ENCODE measurements at places on chromosomes 5 and 9.

DNA sequence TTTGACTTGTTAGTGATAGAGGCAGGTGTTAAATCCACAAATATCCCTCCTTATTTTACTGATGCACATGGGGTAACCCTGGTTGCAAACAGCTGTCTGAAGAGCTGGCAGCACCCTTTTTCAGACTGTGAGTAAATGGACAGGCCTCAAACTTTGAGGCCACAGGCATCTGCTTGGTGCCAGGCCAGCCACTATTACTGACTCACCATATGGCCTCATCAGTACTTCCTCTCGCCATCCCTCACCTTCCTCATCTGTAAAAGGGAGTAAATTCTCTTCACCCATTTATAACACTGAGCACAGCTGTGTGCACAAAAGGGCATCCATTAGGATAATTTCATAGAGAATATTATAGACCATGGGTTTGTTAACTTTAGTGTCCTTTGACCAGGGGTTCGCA lies 11.9 kb upstream of the TNIP1 start:
- peak; percentile 82 for DNase-seq

DNA sequence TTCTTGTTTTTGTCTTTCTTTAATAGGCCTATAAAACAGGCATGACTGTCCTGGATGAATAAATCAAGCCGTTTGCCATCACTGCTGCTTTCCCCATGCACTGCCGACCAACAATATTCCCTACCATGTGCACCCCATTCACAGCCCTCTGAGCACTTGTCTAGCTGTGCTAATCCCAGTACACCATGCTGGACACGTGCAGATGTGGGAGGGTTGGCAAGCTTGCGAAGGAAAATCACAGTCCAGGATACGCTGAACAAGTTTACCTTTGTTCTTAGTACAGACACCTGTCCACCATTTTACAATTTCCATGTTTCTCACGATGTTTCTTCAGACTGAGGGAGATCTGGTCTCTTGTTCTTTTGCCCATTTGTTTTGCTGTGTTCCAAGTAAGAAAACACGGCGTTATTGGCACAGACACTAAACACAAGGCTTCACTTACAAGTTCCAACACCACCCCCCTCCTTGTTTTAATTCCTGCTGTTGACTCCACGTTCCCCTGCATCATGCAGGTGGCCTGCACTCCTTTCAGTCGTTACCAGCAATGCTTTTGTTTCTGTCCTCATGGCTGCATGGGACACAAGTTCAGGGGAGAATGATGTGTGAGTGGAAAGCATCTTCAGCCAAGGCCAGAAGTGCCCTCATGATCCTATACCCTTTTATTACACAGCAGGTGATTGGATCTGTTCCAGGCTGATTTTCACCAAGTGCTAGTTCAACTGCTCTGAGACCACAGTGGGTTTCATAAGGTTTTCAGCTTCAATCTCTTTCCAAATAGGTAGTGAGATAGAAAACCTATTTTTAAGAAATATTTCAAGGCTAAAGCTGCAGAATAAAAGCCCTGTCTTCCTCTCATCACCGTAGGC lies 608.9 kb downstream of the IRX1 start:
- no peak for DNase-seq

DNA sequence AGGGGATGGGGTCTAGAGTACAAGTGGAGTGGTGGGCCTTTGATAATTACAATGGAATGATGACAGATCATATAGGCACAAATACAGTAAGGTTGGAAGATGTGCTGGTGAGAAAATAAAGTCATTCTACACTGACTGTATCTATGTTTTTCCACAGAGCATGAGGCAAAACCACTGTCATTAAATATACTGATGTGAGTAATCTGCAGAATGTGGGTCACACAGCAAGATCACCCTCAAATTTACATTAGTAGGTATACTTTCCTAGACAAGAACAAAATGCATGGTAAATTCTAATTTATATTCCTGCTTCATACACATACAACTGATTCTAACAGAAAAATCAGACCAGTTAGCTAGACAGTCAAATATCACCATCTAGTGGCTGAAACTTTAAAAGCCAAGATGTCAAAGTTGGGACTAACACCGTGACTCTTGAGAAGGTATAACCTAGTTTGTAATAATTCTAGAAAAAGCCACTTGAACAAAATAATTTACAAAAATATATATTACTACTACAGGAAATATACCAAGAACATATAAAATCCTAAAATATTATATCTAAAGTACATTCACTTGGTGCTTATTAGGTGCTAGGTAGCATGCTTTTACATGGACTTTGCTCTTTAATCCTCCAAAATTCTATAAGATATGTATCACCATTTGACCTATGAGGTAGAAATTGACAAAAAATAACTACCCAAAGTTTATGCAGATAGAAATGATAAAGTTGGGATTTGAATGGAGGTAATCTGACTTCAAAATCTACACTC lies 19.5 kb downstream of the TTC33 start:
- peak; percentile 65 for DNase-seq

DNA sequence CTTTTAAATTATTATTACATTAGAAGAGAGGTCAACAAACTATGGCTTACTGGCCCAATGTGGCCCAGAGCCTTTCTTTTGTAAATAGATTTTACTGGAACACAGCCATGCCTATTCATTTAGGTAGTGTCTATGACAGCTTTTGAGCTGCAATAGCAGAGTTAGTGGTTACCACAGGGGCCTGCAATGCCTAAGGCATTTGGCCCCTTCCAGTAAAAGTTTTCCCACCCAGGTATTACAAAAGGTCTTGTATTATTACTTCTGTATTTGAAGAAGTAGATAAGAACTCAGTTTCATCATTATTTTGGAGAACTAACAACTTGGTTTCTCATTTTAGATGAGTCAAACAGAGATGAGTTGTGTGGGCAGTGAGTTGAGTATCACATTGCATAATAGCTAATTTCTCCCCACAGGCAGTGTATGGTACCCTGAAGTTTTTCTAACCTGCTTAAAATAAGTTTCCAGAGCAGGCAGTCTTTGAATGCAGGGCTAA lies 9.5 kb downstream of the MTRR start:
- DNase-seq = peak; percentile 28

DNA sequence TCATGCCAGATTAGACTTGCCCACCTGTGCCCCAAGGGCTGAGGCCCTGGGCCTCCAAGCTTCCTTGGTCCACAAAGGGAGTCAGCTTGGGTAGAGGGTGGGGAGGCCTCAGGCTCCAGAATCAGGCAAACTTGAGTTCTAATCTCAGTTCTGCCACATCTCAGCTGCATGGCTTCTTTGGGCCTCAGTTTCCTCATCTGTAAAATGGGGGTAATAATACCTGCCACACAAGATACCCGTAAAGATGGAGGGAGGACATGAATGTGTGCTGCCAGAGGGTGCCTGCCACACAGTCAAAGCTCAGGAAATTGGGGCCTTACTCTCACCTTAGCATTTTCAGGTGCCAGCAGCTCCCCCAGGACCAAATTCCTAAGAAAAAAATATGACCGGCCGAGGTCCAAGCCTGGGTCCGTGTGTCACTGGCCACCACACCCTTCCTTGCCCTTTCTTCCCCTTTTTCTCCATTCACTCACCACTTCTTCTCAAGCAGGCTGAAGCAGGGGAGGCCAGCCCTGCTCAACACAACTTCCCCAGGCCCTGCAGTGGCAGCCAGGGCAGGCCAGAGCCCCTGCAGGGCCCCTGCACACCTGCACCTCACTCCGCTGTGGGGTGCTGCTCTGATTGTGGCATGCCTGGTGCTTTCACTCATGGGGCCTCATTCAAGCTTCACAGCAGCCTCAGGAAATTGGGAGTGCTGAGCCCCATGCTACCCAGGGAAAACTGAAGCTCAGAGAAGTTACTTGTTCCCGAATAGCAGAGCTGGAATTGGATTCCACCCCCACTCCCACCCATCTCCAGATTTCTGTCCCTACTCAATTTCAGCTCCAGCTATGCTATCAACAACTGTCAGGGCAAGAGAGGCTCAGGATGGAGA lies 3.9 kb downstream of the RGS14 start:
- no peak for DNase-seq

GRCh38 chr9:129201289-129201688 lies 23.2 kb upstream of the IER5L start:
- no peak for DNase-seq

GRCh38 chr9:37455884-37456647 lies 9.2 kb downstream of the ZBTB5 start:
- no peak for DNase-seq

- peak; percentile 2 for DNase-seq
Observed at GRCh38 chr9:125202846-125203618, 2.7 kb downstream of the RABEPK start.

DNA sequence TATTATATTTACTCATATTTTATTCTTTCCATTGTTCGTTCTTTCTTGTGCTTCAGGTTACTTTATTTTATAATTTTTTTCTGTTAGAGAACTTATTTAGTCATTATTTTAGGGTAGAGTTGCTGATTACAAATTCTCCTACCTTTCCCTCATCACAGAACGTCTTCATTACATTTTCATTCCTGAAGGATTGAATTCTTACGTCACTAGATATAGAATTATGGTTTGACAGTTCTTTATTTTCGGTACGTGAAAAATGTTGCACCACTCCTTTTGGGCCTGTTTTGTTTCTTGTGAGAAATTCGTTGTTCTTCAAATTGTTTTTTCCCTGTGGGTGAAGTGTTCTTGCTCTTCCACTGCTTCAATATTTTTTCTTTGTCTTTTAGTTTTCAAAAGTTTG lies 20.8 kb upstream of the OR2S2 start:
- DNase-seq = no peak

- DNase-seq = no peak
Observed at GRCh38 chr9:78218890-78219289, 17.0 kb upstream of the CEP78 start.

DNA sequence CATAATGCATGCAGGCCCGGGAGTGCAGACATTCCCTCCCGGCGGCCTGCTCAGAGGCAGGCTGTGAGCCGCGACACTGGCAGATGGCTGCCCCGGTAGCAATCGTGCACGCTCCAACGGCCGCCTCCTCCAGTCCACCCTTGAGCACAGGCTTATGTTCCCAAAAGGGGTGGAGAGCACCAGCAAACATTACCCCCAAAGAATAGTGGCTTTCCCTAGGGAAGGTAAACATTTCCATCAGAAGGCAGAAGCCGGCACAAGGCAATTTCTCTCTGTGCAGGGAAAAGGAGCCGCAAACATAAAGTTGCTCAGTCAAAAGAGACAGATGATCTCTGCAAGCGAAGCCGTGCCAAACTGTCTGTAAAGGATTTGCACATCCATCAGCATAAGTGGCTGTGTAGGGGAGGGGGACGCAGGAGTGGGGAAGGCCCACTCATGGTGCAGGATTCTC lies 92.5 kb downstream of the SIL1 start:
- peak; percentile 10 for DNase-seq

DNA sequence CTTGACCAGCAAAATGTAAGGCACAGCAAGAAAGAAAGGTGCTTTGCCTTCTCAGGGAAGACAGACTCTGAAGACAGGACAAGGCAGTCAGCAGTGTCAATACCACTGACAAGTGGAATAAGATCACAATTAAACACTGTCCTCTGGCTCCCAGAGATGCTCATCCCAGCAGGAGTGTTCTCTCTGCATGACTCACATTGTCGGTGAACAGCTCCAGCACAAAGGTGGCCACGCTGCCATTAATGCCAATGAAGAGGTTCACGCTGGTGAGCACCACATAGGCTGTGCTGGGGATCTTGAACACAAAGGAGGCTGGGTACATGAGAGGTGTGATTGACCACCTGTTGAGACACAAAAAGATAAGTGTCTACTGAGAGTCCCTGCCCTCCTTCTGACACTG lies 31.9 kb downstream of the NIPSNAP3B start:
- no peak for DNase-seq

- DNase-seq = peak; percentile 76
Observed at GRCh38 chr9:16680975-16681651, 189.4 kb downstream of the BNC2 start.
